SW 1271 (cell line): ENCODE measurements at places on chromosomes 6 and 20.

DNA sequence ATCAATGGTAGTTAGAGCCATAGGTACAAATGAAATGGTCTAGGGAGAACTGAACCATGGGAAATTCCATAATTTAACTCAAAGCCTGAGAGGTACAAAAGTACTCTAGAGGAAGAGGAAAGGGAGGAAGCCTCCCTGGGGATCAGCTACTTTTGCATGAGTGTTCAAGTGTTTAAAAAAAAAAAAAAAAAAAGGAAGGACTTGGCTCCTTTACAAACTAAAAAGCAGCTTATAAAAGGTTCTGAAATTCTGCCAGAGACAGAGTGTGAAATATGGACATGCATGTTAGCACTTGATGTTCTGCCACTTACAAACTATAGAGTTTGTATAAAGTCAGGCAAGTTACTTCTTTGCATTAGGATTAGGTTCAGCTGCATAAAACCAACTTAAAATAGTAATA, 290.0 kb downstream of the TBC1D7 start:
- DNase-seq = no peak

- no peak for DNase-seq
Observed at GRCh38 chr6:97923249-97923648, 640.2 kb upstream of the MMS22L start.

DNA sequence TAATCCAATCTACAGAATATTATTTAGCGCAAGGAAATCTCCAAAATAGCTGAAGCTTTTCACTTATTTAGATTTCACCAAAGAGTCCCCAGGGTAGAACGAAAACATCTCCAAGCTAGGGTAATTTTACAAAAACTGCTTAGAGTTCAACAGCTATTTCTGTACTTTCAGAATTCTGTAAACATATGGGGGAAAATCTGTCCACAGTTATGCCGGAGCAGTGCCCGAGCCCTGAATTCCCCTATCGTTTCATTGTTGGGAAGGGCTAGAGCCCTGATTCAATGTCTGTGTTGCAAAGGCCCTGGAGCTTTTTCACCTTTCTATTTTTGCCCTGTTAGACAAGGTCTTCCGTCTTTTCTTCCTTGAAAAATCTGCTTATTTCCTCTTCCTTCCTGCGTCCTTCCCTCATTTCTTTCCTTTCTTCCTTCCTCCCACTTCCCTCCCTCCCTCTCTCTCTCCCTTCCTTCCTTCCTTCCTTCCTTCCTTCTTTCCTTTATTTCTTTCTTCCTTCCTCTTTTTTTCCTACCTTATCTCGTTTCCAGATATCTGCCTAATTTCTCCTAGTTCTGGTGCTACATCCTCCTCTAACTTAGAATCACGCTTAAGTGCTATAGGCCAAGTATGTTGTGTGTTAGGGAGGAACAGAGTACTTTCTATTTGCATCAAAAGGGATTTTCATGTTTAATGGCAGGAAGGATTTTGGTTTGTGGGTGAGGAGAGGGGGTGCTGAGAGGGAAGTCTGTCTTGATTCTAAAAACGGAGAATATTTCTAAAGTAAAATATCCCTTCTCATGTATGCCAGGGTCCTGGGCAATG, 122.5 kb upstream of the BMP2 start:
- DNase-seq = no peak

- no peak for DNase-seq
Observed at GRCh38 chr6:71412559-71413140, 124.0 kb downstream of the OGFRL1 start.

GRCh38 chr6:71222671-71223070, 65.9 kb upstream of the OGFRL1 start:
- DNase-seq = no peak

- no peak for DNase-seq
Observed at GRCh38 chr20:35039846-35040489, 52.6 kb downstream of the TRPC4AP start.

- no peak for DNase-seq
Observed at GRCh38 chr20:34952671-34953070, 2.9 kb downstream of the GSS start.

GRCh38 chr20:63164484-63165355, 51.2 kb downstream of the YTHDF1 start:
- no peak for DNase-seq

DNA sequence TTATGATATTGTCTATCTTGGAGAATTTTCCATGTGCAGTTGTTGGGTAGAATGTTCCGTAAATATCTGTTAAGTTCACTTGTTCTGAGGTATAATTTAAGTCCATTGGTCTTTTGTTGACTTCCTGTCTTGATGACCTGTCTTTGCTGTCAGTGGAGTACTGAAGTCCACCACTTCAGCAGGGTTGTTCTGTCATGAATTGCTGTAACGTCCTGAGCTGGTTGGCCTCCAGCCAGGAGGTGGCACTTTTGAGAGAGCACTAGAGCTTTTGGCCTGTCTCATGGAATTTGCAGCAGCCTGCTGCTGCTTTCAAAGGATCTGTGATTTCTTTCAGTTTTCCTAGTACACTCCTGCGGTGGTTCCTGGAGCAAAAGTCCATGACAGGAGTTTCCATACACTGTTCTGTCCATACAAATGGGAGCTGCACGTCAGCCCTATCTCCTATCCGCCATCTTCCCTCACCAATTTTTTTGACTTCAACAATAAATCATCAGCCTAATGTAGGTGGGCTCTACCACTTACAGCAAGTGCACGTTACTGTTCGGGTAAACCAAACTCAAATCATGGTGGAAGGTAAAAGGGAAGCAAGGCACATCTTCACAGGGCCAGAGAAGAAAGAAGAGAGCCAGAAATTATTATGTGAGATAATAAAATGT, 46.9 kb upstream of the TRERF1 start:
- no peak for DNase-seq

GRCh38 chr6:143607974-143608373, 69.8 kb upstream of the PHACTR2 start:
- DNase-seq = no peak

DNA sequence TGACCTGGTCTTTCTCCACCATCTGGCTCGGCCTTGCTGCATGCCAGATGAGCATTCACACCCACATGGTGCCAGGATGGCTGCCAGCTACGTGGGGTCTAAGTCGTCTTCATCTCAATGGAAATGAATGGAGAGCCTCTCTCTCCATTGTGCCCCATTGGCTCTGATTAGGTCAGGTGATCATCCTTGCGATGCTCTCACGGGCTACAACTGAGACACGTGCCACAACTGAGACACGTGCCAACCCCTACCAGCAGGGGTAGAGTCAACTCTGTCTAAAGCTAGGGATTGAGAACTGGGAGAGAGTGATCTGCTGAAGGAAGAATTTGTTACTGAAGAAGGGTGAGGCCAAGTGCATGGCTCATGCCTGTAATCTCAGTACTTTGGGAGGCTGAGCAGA, 67.3 kb upstream of the RALY start:
- no peak for DNase-seq

DNA sequence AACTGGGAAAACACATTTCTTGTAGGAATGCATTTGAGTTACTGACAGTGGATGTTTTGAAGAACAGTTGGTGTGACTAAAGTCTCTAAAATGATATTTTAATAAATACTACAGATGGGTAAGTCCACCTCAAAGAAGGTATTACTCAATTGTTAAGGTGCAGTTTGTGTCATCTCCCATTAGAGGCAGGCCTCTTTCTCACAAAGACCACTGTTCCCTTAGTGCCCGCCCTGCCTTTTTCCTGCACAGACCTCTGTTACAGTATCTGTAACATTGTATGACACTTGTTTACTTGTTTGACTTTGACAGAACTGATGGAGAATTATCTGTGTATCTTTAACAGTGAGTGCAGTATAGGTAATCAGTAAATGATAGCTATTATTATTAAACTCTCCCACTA, 5.2 kb upstream of the CRIP3 start:
- DNase-seq = no peak

DNA sequence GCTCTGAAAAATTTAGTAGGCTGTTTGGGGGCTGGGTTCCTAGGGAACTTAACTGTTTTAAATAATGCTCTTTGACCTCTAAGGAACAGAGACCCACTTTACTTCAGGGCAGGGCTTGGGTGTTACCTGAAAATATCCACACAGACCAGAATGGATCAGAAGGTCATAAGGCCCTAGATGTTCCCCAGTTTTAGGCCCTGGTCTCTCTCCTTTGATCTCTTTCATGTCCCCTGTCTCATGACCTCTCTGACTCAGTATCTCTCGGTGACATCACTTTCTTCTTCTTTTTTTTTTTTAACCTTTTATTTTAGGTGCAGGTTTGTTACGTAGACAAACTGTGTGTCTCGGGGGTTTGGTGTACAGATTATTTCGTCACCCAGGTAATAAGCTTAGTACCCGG, 272.1 kb upstream of the SGK1 start:
- peak; percentile 36 for DNase-seq

GRCh38 chr6:138278326-138278725, 60.0 kb upstream of the PBOV1 start:
- DNase-seq = no peak

- no peak for DNase-seq
Observed at GRCh38 chr6:135322427-135323201, 141.5 kb downstream of the MYB start.

DNA sequence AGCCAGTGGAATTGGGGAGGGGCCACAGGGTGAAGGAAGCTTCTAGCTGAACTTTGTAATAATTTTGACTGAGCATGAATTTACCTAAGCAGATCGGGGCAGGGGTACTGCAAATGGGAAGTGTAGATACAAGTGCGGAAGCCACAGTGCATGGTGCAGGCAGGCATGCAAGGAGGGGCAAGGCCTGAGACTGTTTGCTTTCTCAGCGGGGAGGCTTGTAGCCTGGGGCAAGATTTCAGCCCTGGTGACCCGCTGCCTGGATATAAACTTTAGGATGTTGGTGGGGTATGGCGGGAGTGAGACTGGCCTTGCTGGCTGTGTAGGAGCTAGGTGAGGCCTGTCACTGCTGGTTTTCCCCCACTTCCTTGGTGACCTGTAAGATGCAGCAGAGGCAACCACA, 266.4 kb upstream of the PREP start:
- no peak for DNase-seq

DNA sequence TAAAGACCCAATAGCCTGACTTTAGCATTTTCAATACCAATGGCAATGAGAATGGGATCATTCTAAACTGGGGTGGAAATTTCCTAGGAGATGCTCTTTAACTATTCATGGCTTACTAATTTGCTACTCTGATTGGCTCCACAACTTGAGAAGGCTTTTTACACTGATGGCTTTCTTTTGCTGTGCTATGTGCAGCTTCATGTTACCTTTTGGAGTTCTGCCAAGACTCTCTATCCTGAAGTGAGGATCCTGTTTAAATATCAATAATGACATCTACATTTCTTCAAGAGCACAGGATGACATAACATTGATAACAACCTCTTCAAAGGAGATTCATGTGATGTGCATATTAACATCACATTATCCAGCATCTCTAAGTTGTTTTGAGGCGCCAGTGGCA, 43.4 kb upstream of the SIRPG start:
- DNase-seq = no peak

- no peak for DNase-seq
Observed at GRCh38 chr6:156564807-156565149, 212.4 kb upstream of the ARID1B start.

GRCh38 chr6:148854096-148854495, 107.3 kb downstream of the UST start:
- DNase-seq = no peak

GRCh38 chr6:34949636-34950035, 60.6 kb downstream of the ANKS1A start:
- no peak for DNase-seq
